ENCODE measurements at places on chromosomes 3 and 15.

DNA sequence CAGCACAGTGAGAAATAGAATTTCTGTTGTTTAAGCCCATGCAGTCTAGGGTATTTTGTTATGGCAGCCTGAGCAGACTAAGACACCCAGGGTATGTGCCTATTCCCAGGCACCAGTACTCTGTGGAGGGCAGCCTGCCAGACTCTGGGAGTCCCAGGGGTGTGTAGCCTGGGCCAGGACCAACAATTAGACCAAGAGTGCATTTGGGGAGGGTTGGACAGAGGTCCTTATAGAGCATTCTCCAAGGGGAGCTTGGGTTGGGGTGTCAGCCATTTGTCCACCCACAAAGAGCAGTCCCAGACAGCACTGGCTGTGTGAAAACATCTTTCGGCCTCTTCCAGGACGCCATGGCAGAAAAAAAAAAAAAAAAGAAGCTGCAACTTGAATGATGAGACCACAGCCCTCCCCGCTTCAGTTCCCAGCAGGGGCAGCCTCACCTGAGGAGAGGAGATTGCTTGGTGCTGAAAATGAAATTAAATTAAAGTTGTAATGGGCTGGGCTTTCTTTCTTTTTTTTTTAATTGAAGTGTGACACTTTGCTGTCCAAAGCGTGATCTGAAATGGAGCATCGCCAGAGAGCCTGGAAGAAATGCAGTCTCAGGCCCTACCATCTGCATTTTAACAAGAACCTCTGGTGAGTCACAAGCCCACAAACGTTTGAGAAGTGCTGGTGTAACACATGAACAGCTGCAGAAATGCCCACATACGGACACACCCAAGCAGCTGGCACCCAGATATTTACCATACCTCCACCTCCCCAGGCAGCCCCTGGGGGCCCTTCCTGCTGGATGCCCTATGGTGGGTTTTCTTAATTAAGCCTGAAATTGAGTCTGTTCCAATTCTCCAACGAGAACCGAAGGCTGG is 21.3 kb upstream of the CAV3 start:
- peak; percentile 60 for DNase-seq

- DNase-seq: no peak
These were observed 36.4 kb upstream of the SLCO2A1 start for GRCh38 chr3:134066158-134066541.

GRCh38 chr3:114929971-114930732 is 216.9 kb downstream of the ZBTB20 start:
- DNase-seq: no peak

- DNase-seq: no peak
These were observed 10.6 kb downstream of the MELTF start for GRCh38 chr3:197019021-197019420.

- DNase-seq: no peak
These were observed 76.9 kb downstream of the PIK3R4 start for GRCh38 chr3:130669740-130670139.

DNA sequence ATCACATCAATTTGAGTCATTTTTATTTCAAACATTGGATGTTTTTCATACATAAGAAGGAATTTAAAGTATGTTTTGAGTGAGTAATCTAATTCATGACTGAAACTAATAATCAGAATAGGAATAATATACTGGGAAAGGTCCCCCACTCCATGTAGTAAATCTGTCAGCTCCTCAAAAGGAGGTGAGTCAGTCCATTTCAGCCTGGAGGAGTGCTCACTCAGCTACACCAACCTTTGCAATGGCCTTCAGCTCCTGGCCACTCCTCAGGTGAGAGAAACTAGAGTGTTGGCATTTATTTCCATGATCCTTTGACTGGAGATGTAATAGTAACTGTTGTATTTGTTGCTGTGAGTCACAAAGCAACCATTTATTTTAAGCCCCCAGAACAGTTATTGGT is 744.9 kb upstream of the ARRDC4 start:
- DNase-seq: no peak

DNA sequence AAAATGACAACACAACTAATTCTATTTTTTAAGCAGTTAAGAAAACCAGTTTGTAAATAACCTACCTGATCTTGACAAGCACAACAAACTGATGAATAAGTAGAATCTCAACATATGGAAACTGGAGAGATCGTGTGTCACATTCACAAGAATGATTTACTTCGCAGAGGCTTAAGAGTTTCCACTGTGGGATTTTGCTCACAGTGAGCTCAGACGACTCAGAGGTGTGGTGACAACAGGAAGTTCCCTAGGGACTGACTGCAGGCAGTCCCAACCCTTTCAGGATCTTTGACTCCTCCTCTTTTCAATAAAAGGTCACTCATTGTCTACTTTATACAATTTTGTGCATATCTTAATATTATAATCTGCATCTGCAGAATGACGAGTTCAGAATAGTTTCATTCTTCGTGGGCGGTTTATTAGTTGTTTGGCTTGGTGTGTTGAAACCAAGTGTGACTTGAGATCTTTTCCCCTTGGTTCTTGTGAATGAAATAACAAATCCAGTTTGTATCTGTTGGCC is at the start of gene LIPH:
LIPH (minus strand) TSS at position 231 of the 520 bp plus-strand sequence; CDS start at position 114, 117 bp downstream.
- no peak for DNase-seq

DNA sequence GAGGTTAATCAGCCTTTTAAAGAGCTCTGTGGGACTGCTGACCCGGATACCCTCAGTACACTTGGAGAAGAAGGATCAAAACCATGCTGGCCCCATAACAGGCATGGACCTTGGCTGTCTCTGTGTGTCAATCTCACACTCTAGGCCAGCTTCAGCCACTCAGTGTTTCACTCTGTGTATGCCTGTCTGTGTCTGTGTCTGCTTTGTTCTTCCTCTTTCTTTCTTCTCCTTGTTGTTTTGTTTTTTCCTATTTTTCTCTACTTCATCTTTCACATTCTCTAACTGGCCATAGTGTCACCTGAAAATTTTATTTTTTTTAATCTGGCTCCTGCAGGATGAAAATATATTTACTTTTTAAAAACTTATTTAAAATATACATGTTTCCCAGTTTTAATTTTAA is 51.1 kb downstream of the SERP1 start:
- DNase-seq: peak; percentile 7

DNA sequence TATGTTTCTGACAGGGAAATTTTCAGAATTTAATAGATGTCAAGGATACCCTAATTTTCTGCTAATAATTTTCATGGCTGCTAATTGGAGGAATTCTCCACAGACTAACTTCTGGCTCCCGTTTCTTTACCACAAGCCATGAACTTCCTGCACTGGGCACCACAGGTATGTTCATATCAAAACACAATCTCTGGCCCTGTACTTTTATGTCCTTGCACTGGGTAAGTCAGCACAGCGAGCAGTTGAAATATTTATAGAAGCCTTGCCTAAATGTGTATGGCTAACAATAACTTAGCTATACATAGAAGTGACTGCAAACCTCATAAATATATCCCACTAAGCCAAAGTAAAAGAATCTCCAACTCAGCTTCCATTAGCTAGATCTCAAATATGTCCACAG is 246.9 kb downstream of the ZIC1 start:
- DNase-seq: no peak

DNA sequence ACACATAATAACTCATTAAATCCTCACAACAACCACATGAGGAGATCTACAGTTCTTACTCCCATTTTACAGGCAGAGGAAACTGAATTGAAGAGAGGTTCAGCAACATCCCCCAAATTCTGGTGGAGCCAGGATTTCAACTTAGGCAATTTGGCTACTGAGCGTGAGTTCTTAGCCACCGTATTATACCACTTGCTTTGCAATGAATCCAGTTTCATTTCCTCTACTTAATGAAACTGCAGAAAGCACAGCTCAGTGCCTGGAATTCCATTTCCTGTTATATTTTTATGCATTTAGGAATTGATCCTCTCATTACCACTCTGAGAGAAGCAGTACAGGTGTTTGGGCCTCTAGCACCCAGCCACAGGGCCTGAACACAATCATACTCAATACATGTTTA is 4.3 kb downstream of the ZNF860 start:
- no peak for DNase-seq

- no peak for DNase-seq
These were observed 373.1 kb downstream of the FOXP1 start for GRCh38 chr3:71210257-71211007.

- no peak for DNase-seq
These were observed 22.9 kb downstream of the FYCO1 start for GRCh38 chr3:45972534-45973402.

GRCh38 chr3:3087279-3087678 is 22.9 kb downstream of the IL5RA start:
- DNase-seq: no peak

DNA sequence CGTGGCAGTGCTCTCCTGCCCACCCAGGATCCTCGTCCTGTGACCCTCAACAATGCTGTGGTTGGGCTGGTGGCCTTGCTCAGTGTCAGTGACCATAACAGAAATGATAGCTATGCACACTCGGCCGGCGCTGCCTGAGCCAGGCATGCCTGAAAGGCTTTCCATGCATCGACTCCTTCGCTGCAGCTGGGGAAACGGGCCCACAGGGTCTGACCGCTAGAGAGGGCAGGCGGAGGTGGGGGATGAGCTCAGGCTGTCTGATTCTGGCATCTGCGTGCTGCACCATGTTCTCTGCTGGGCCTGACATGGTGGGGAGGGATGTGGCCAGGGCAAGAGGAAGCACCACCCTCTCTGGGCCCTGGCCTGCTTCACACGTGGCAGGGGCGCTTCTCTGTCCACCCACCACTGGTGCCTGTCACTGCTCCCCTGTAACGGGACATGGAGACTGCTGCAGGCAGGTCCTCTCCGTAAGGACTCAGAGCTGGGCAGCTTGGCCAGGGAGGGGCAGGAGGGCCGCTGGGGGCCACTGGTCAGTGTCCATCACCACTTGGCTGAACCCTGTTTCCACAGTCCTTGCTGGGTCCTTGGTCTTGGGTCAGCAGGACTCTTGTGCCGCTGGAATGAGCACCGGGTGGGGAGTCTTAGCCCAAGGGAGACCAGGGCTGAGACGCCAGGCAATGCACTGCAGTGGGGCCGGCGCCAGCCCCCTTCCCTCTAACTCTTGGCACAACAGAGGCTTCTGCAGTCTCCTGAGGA is 64.1 kb upstream of the RPL32 start:
- DNase-seq: no peak

GRCh38 chr3:16390581-16390980 is 122.9 kb downstream of the RFTN1 start:
- no peak for DNase-seq

DNA sequence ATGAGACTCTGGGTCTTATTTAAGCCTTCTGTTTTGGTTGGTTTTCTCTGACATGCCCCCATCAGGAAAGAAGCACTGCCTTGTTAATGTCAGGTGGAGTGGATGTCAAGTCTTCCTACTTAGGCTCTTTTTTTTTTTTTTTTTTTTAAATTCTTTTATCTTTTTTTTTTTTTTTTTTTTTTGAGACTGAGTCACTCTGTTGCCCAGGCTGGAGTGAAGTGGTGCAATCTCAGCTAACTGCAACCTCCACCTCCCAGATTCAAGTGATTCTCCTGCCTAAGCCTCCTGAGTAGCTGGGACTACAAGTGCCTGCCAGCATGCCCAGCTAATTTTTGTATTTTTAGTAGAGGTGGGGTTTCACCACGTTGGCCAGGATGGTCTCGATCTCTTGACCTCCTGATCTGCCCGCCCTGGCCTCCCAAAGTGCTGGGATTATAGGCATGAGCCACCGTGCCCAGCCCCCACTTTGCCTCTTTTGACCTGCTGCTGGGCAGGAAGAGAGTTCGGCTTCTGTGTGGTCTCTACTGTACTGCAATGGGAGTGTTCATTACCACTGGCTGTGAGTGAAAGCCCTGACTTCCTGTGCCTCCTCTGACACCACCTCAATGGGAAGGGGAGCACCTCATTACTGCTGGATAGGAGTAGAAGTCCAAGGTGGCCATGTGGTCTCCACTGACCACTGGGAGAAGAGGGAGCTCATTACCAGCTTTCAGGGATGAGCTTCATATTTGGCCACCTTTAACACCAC is 10.9 kb downstream of the CTDSPL start:
- no peak for DNase-seq

- DNase-seq: no peak
These were observed 72.6 kb upstream of the ZBED2 start for GRCh38 chr3:111667621-111668239.

DNA sequence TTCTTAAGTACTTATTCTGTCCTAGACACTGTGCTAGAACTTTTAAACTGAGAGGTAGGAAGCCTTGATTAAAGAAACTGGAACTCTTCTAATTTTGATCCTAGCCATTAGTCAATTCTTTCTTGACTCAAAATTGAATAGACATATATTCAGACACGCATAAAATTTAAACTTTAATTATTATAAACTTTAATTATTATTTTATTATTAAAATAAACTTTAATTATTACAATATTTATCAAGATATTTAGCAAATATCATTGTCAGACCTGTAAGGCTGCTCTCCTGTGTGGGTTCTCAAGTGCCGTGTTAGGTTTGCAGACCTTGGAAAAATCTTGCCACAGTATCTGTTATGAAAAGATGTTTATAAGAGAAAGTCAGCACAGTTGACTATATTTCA is 562.9 kb downstream of the MECOM start:
- no peak for DNase-seq

GRCh38 chr3:134854254-134854653 is 59.2 kb downstream of the EPHB1 start:
- no peak for DNase-seq

GRCh38 chr3:48422681-48423080 is 7.2 kb downstream of the PLXNB1 start:
- DNase-seq: no peak

Measured in muscle of back (tissue), 13 donors.